ENCODE measurements at places on chromosomes 2 and 18. TPM values are rescaled to one million over a fixed set of nuclear protein-coding genes. Genes with fewer than 3 reads are reported as not detected.
A peak's percentile ranks its signal among the peaks of the same experiment; 100 is the strongest.

Gene ATP6V1B1
- not detected for total RNA-seq

Gene LBX2
- 0.77 TPM for total RNA-seq

DNA sequence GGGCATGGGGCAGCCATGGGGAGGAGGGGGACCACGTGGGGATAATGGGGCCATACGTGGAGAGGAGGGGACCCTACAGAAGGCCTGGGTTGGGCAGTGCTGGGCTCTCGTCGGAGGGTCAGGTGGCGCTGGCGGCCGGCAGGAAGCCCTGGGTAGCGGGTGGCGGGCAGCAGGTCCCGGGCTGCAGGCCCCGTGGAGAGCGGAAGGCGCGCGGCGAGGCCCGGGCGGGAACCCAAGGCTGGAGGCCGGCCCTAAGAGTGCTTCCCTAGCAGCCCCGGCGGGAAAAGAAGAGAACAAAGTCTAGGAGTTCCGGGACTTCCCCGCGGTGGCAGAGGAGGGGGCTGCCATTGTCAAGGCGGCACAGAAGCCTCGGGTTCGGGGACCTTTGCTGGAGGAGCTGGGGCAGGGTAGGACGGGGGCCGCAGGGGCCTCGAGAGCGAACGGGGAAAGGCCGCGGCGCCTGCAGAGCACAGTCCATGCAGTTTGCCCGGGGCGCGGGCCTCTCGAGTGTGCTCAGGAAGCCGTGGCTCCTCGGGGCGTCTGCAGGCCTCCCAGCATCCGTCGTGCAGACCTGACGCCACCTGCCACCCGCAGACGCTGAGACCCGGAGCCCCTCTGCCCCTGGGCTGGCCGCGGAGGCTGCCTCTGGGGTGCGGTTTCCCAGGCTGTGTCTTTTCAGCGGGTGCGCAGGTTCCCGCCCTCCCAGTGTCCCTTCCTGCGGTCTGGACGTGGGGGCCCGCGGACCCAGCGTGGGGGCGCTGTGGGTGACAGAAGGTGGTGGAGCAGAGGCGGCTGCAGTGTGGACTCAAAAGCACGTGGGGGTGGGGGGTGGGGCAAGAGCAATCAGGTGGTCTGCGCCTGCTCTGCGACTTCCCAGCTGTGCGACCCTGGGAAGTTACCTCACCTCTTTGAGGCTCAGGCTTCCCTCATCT is 19.4 kb upstream of the NCL start:
- DNase-seq = no peak

GRCh38 chr18:32383050-32383819 is 87.4 kb downstream of the GAREM1 start:
- peak; percentile 100 for DNase-seq

- DNase-seq = no peak
These were observed 112.1 kb downstream of the TCF4 start for GRCh38 chr18:55475916-55476315.
